ENCODE measurements at places on chromosomes 7 and 10.

DNA sequence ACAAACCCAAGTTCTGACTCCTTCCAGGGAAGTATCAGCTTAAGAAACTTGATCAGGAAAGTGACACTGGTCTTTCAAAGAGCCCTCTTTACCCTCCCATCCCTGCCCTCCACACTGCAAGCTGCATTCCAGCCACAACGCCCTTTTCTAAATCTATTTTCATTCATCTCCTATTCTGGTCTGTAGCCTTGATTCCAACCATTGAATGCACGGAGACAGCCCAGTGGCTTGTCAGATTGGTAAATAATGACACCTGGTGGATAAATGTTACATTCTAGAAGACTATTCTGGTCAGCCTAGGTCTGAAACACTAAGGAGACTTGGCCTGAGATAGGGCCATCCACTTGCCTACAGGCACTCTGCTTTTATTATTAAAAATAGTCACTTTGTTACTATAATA lies 20.9 kb downstream of the MORN4 start:
- peak; percentile 38 for DNase-seq

DNA sequence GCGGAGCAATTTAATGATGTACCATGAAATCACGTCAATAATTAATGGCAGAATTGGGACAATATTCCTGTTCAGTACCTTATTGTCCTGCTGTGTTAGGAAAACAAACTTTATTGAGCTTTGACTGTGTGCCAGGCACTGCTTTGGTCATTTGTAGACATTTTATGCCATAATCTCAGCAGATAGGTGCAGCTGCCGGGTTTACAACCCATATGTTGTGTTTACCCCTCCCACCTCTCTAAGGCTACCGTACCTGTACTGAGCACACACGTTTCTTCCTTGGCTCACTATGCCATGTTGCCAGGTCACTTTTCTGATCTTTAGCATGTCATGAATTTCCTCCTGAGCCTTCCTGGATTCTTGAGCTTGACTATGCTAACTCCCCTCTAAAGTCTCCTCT lies 422.2 kb downstream of the PHTF2 start:
- DNase-seq: no peak

- DNase-seq: no peak
Observed at GRCh38 chr7:159064816-159065510, 79.7 kb downstream of the VIPR2 start.

GRCh38 chr10:90023950-90024349 lies 322.6 kb downstream of the KIF20B start:
- DNase-seq: no peak

DNA sequence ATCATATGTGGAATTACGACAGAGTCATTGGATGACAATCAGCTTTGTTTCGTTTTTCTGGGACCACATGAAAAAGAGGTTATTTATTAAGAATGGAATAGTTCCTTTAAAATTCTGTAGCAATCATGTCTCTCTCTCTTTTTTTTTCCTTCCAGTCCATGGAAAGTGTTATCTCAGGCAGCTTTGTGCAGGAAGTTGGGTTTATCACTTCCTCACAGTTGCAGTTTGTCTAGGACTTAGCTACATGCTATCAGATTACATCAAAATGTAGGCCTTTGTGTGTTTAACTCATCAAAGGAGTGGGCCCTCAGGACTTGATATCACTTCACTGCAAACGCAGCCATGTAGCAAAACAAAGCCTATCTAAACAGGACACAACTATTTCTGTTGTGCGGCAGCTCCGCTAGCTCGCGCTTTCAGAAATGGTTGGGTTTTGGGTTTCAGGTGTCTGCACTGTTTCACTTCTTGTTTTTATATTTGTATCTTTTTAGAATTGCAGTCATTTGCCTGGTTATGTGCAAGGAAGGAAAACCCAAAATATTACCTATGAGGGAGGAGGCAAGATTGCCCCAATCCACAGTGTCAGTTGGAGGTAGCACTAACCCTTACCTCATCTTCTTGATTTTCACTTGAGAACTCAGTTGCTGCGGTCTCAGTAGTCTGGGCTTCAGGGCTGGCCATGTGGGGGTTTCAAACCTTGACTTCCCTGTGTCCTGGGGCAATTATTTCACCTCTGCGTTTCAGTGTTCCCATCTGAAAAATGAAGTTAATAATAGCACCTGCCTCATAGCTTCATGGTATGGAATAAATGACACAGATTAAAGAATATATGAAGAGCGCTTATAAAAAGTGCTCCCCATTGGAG lies 66.7 kb downstream of the HHEX start:
- DNase-seq: peak; percentile 71

DNA sequence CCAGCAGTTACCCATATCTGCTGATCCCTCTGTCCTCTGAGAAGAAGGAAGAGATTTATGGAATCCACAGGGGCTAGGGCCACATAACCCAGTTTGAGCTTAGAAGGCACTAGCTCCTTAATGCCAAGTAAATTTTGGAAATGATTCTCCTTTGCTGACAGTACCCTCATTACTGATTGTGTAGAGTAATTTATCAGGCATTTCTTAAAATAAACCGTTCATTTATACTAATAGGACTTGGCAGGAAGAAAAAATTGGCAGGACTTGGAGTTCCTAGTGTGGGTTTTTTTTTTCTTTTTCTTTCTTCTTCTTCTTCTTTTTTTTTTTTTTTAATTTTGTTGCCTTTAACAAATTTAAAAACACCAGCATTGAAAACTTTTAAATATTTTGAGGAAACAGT lies 645.7 kb downstream of the SUGCT start:
- no peak for DNase-seq

- DNase-seq: no peak
Observed at GRCh38 chr10:124117511-124117785, 24.1 kb upstream of the CHST15 start.

- DNase-seq: no peak
Observed at GRCh38 chr7:17307000-17307399, 8.5 kb downstream of the AHR start.

GRCh38 chr10:110985497-110986275 lies 66.3 kb downstream of the SHOC2 start:
- DNase-seq: no peak

DNA sequence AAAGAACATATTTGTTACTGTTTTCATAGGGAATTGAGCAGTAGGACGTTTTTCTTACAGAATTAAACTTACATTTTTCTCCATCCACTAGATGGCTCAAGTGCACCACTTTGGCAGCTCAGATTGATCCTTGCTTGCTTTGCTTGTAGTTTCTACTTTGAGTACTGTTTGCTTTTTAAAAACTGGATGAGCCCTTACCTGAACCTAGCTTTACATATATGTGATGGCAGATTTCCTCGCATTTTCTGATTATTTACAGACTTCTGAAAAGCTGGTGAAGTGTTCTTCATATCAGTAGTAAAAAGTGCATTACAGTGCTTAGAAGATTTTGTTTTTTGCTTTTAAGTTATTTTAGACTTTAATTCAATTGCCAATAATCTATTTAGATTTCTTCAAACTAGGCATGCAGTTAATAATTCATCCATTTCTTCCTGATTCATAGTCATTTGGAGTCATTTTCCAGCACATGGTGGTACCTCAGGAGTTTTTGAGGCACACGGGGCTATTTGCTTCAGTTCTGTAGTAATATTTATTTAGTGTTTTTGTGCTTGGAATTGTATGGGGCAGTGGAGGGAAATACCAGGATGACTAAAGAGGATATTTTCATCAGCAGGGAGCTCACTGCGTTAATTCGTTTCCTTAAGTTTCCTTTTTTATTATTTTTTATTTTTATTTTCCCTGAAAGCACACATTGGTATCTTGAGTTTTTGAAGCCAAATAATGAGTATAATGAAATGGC lies 57.3 kb downstream of the MAPK8 start:
- peak; percentile 42 for DNase-seq

DNA sequence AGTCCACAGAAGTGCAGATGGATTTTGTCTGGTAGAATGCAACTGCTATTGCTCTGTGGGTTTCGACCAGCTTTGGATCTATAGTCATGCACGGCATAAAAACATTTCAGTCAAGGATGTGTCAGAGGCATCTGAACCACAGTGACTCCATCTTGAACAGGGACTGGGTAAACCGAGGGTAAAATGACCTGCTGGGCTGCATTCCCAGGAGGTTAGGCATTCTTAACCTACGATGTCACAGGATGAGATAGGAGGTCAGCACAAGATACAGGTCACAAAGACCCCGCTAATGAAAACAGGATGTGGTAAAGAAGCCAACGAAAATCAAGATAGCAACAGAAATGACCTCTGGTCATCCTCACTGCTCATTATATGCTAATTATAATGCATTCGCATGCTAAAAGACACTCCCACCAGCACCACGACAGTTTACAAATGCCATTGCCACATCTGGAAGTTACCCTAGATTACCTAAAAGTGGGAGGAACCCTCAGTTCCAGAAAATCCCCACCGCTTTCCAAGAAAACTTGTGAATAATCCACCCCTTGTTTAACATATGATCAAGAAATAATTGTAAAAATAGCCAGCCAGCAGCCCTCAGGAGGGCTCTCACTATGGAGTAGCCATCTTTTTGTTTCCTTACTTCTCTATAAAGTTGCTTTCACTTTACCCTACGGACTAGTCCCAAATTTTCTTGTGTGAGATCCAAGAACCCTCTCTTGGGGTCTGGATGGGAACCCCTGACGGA lies 50.7 kb upstream of the CPXM2 start:
- DNase-seq: no peak

- DNase-seq: no peak
Observed at GRCh38 chr10:74436523-74437170, 285.6 kb downstream of the ADK start.

DNA sequence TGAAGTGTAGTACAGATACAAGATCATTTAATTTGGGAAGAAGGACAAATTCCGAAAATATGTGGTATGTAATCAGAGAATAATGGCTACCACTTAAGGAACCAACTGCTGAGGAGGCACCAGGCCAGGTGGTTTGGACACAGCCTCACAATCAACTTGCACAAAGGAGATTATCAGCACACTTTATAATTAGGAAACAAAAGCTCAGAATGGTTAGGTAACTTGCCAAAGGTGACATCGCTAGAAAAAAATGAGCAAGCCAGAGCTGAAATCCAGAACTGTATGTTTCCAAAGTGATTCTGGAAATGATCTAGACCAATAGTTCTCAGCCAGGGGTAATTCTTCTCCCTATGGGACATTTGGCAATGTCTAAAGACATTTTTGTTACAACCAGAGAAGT lies 36.6 kb downstream of the ERCC6 start:
- no peak for DNase-seq

DNA sequence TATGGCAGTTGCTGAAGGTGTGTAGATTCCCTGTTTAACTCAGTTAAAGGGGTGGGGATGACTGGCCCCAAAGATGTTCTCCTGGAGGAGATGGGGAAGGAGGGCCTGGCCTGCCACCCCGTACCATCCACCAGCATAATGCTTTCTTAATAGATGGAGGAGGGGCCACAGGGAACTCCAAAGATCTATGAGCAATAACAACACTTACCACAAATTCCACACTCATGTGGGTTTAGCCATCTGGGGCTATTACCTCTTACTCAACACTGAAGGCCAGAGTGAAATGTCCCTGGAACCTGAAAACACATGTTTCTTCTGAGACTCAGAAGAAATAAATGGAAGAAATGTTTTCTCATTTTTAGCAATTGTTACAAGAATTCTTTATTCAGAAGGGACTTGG lies 259.0 kb downstream of the CXCL12 start:
- DNase-seq: no peak

GRCh38 chr10:8444630-8445029 lies 390.1 kb downstream of the GATA3 start:
- peak; percentile 11 for DNase-seq

- DNase-seq: no peak
Observed at GRCh38 chr7:37899712-37900247, 16.8 kb downstream of the SFRP4 start.

GRCh38 chr10:124207391-124207790 lies 114.0 kb upstream of the CHST15 start:
- no peak for DNase-seq

- peak; percentile 48 for DNase-seq
Observed at GRCh38 chr10:104045151-104046089, 40.3 kb downstream of the COL17A1 start.

DNA sequence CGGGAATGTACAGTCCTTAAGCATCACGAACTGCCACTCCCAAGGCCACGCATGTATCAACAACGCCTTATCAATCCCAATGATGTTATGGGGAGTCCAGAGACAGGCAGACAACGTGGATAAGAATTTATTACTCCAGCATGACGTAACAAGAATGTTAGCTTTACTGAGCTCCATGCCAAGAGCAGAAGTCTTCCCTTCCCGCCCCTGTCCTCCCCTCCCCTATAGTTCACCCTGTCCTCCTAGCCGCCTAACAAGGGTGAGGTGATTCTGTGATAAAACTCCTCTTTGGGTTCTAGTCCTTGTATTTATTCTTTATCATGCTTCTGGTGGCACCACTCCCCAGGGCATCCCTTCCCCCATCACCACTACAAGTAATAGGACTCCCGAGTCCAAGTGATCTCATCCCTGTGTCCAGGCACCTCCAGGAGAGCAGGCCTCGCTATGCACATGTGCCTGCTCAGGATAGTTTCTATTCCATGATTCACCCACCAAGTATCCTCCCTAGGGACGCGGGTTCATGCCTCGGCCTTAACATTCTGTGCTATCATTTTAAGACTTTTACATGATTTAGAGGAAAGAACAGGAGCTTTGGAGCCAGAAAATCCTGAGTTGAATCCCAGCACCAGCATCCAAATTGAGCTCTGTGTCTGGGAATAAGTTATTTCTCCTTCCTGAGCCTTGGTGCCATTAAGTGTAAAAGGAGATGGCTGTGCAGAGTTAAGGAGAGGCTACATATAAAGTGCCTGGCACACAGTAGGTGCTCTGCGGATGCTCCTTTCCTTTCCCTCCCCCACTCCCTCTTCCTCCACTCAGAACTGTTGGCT lies 15.4 kb downstream of the GSDME start:
- DNase-seq: no peak

DNA sequence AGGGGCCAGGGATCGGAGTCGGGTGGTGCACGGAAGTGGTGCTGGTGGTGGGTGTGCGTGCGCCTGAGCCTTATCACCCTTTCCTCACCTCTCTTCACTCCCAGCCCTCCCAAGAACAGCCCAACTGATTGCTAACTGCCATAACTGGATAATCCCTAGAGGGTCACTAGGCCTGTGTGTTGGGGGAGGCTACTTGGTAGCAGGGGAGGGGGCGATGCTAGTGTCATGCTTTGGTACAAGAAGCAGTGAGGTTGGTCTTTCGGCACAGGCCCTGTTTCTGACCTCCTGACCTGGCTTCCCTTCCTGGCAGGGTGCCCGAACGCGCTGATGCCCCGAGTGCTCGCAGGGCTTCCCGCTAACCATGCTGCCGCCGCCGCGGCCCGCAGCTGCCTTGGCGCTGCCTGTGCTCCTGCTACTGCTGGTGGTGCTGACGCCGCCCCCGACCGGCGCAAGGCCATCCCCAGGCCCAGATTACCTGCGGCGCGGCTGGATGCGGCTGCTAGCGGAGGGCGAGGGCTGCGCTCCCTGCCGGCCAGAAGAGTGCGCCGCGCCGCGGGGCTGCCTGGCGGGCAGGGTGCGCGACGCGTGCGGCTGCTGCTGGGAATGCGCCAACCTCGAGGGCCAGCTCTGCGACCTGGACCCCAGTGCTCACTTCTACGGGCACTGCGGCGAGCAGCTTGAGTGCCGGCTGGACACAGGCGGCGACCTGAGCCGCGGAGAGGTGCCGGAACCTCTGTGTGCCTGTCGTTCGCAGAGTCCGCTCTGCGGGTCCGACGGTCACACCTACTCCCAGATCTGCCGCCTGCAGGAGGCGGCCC lies 652 bp downstream of the KAZALD1 start:
- peak; percentile 82 for DNase-seq

Data from GM20000 (cell line).